Naive thymus-derived CD8-positive, alpha-beta T cell (primary cell): ENCODE measurements at places on chromosomes 7 and 10. TPM values are rescaled to one million over a fixed set of nuclear protein-coding genes. Genes with fewer than 3 reads are reported as not detected.

Gene GNAT3
- total RNA-seq = not detected

Gene SP4
- total RNA-seq = 55.8 TPM

Gene GRID1
- total RNA-seq = not detected

Gene MYL10
- total RNA-seq = not detected

Gene KCNMA1
- not detected for total RNA-seq

Gene FAM25C
- not detected for total RNA-seq

Gene GSTO2
- total RNA-seq = 1.5 TPM

Gene TLX1
- total RNA-seq = not detected

Gene POP7
- 17.5 TPM for total RNA-seq

Gene DENND11
- 68.0 TPM for total RNA-seq

Gene ACSL5
- 31.7 TPM for total RNA-seq

GRCh38 chr10:3068968-3069737 lies 1.8 kb downstream of the PFKP start:
- peaks cover 47% of the 10 kb centered on the region for H3K4me1 ChIP-seq
- peak overlapping the region; percentile 93 for H3K4me3 ChIP-seq
- no peak for DNase-seq
- peak overlapping the region; percentile 86 for H3K27ac ChIP-seq
- peaks cover 5% of the 10 kb centered on the region for H3K36me3 ChIP-seq

- H3K4me3 ChIP-seq = no peak overlapping the region
- no peaks in the 10 kb centered on the region for H3K36me3 ChIP-seq
- no peaks in the 10 kb centered on the region for H3K4me1 ChIP-seq
- no peak overlapping the region for H3K27ac ChIP-seq
These were observed 113.0 kb upstream of the DPP6 start for GRCh38 chr7:153939177-153939576.

DNA sequence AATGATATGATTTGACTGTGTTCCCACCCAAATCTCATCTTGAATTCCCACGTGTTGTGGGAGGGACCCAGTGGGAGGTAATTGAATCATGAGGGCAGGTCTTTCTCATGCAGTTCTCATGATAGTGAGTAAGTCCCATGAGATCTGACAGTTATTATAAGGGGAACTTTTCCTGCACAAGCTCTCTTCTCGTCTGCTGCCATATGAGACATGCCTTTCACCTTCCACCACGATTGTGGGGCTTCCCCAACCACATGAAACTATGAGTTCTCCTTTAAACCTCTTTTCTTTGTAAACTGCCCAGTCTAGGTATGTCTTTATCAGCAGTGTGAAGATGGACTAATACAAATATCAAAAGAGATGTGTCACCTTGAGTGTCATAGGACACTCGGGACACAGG lies 502.7 kb upstream of the PODXL start:
- H3K4me3 ChIP-seq = no peak overlapping the region
- no peaks in the 10 kb centered on the region for H3K4me1 ChIP-seq
- no peak for DNase-seq

DNA sequence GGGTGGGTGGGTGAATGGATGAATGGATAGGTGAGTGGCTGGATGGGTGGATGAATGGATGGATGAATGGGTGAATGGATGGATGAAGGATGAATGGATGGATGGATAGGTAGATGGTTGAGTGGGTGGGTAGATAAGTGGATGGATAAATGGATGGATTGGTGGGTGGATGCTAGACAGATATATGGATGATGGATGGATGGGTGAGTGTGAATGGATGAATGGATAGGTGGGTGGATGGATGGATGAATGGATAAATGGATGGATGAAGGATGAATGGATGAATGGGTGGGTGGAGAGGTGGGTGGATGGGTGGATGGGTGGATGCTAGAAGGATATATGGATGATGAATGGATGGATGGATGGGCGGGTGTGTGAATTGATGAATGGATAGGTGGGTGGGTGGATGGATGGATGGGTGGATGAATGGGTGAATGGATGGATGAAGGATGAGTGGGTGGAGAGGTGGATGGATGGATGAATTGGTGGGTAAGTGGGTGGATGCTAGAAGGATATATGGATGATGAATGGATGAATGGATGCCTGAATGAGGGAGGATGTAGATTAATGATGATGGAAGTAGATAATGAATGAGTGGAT lies 20.4 kb downstream of the ELFN1 start:
- no peaks in the 10 kb centered on the region for H3K36me3 ChIP-seq
- H3K27ac ChIP-seq = no peak overlapping the region
- H3K4me1 ChIP-seq = no peaks in the 10 kb centered on the region

- H3K27me3 ChIP-seq = no peaks in the 10 kb centered on the region
- H3K36me3 ChIP-seq = no peaks in the 10 kb centered on the region
- peaks cover 9% of the 10 kb centered on the region for H3K4me1 ChIP-seq
- no peak overlapping the region for H3K27ac ChIP-seq
- no peak for DNase-seq
- no peak overlapping the region for H3K4me3 ChIP-seq
These were observed 55.8 kb downstream of the STK32C start for GRCh38 chr10:132251928-132252327.

- peaks cover 9% of the 10 kb centered on the region for H3K4me1 ChIP-seq
- no peak for DNase-seq
- no peaks in the 10 kb centered on the region for H3K27me3 ChIP-seq
- no peaks in the 10 kb centered on the region for H3K36me3 ChIP-seq
- no peak overlapping the region for H3K27ac ChIP-seq
These were observed 6.4 kb downstream of the ATE1 start for GRCh38 chr10:121921238-121921931.

DNA sequence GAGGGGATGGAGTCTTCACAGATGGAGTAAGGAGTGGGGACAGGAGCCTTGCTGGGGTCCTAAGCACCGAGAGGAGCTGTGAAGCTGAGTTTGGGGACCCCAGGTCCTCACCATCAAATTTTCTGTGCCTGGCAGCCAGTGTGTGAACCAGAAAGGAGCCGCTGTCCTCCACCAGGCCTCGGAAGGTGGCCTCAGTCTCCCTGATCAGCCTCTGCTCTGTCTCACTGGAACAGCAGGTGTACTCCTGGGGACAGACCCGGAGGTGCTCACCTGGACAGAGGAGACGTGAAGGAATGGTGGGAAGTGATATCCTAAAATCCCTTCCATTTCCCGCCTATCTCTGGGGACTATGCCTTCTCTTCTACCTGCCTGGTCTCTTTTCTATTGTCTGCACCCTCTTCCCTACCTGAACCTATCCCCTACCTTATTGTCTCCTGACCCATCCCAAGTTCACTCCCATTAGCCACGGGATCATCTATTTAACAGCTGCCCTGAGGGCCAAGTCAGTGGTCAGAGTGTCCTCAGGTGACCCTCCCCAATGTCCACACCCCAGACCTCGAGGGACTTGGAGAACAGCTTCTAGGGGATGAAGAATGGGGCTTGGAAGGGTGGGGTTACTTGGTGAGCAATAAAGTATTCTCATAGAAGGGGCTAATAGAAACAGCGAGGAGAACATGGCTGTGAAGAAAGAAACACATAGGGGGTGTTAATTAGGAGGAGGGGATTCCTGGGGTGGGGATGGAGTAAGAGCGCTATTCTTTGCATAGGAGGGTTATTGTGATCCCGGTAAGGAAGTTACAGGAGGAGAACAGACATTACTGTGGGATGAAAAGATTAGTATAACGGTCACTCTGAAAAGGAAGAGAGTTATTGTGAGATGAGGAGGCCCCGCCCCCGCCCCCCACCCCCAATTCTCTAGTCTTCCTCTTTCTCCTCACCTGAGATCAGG lies 811 bp downstream of the GPC2 start:
- H3K36me3 ChIP-seq = no peaks in the 10 kb centered on the region
- peaks cover 50% of the 10 kb centered on the region for H3K4me1 ChIP-seq
- peak overlapping the region; percentile 81 for H3K27ac ChIP-seq
- peak overlapping the region; percentile 82 for H3K4me3 ChIP-seq
- no peak for DNase-seq
- H3K27me3 ChIP-seq = no peaks in the 10 kb centered on the region

- no peaks in the 10 kb centered on the region for H3K4me1 ChIP-seq
- H3K36me3 ChIP-seq = no peaks in the 10 kb centered on the region
- no peak overlapping the region for H3K27ac ChIP-seq
- no peak for DNase-seq
These were observed 380.9 kb upstream of the SEMA3C start for GRCh38 chr7:81299711-81300110.

- no peak overlapping the region for H3K27ac ChIP-seq
- peaks cover 2% of the 10 kb centered on the region for H3K36me3 ChIP-seq
- DNase-seq = no peak
- no peaks in the 10 kb centered on the region for H3K4me1 ChIP-seq
- H3K27me3 ChIP-seq = peaks cover 1% of the 10 kb centered on the region
These were observed 89.1 kb upstream of the KCNMA1 start for GRCh38 chr10:77726732-77727131.

DNA sequence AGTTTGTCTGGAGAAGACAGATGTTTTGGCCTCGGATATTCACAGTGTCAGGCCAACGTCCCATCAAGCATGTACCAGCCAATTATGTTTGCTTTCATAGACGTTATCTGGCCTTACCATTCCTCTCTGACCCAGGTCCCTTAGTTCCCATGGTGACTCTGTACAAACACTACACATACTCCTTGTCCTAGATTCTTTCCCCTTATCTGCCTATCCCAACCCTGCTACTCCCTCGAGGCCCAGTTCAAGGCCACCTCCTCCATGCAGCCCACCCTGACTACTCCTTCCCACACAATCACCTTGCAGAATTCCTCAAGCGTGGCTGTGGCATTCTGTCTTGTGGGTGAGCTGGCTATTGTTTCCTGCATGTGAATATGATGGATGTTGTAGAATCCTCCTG lies 155.2 kb downstream of the PRKAG2 start:
- H3K4me1 ChIP-seq = peaks cover 10% of the 10 kb centered on the region
- no peak overlapping the region for H3K27ac ChIP-seq
- no peak overlapping the region for H3K4me3 ChIP-seq
- peaks cover 3% of the 10 kb centered on the region for H3K36me3 ChIP-seq

DNA sequence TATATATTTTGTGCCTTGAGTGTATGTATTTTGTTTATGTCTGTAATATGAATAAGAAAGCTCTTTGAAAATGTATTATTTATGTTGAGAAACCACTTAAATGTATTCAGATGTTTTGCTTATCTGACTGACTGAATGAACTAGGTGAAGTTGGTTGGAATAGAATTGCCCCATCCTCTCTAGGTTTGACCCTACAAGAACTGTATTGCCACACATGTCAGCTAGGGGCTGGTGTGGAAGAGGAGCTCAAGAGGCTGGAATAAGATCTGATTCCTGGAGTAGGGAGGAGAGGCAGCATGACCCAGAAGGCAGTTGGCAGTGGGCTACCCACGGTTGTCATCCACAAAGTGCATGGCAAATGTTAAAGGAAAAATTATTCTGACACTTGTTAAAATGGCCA lies 9.1 kb downstream of the SSMEM1 start:
- H3K27me3 ChIP-seq = peaks cover 15% of the 10 kb centered on the region
- no peaks in the 10 kb centered on the region for H3K36me3 ChIP-seq
- H3K4me1 ChIP-seq = no peaks in the 10 kb centered on the region
- H3K27ac ChIP-seq = no peak overlapping the region
- DNase-seq = no peak
- H3K4me3 ChIP-seq = no peak overlapping the region

GRCh38 chr7:22404421-22405023 lies 47.6 kb upstream of the RAPGEF5 start:
- H3K27me3 ChIP-seq = no peaks in the 10 kb centered on the region
- H3K4me3 ChIP-seq = no peak overlapping the region
- no peak overlapping the region for H3K27ac ChIP-seq
- peaks cover 9% of the 10 kb centered on the region for H3K4me1 ChIP-seq

DNA sequence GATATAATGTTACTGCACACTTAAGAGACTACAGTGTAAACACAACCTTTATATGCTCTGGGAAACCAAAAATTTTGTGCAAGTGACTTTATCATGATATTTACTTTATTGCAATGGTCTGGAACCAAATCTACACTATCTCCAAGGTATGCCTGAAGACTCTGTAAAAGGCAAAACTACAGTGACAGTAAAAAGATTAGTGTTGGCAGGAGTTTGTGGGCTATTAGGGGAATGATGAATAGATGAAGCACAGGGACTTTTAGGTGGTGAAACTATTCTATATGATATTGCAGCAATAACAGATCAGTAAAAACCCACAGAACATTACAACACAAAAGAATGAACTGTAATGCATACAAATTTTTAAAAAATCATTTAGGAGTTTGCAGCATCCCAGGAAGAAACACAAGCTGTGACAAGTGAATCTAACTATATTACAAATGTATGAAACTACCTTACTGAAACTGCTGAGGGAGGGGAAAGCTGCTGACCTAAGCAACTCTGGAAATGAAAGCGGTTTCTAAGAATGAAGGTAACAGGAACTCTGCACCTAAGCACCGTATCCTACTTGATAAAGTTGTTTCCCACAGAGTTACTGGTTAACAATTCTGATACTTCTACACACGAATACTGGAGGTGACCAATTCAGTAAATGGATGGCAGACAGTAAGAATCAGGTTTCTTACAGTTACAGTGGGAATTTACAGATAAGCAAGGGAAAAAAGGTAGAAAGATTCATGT lies 82.6 kb downstream of the ATE1 start:
- H3K36me3 ChIP-seq = peaks cover 70% of the 10 kb centered on the region
- H3K4me3 ChIP-seq = no peak overlapping the region
- no peak overlapping the region for H3K27ac ChIP-seq
- peaks cover 13% of the 10 kb centered on the region for H3K4me1 ChIP-seq

- no peaks in the 10 kb centered on the region for H3K4me1 ChIP-seq
- H3K27me3 ChIP-seq = peaks cover 2% of the 10 kb centered on the region
- H3K36me3 ChIP-seq = no peaks in the 10 kb centered on the region
- H3K4me3 ChIP-seq = no peak overlapping the region
- no peak for DNase-seq
These were observed 353.0 kb downstream of the PARD3 start for GRCh38 chr10:34462056-34462455.

- H3K27me3 ChIP-seq = no peaks in the 10 kb centered on the region
- H3K36me3 ChIP-seq = no peaks in the 10 kb centered on the region
- H3K27ac ChIP-seq = no peak overlapping the region
- peak; percentile 78 for DNase-seq
- H3K4me3 ChIP-seq = no peak overlapping the region
- no peaks in the 10 kb centered on the region for H3K4me1 ChIP-seq
These were observed 124.0 kb downstream of the TMEM130 start for GRCh38 chr7:98745722-98746318.

- no peaks in the 10 kb centered on the region for H3K27me3 ChIP-seq
- H3K27ac ChIP-seq = no peak overlapping the region
- peaks cover 26% of the 10 kb centered on the region for H3K4me1 ChIP-seq
- peaks cover 3% of the 10 kb centered on the region for H3K36me3 ChIP-seq
- H3K4me3 ChIP-seq = no peak overlapping the region
These were observed 37.1 kb downstream of the SMURF1 start for GRCh38 chr7:99106821-99107241.

GRCh38 chr10:5949009-5949759 lies 28.2 kb downstream of the IL15RA start:
- H3K27ac ChIP-seq = no peak overlapping the region
- no peak overlapping the region for H3K4me3 ChIP-seq
- H3K27me3 ChIP-seq = no peaks in the 10 kb centered on the region
- H3K4me1 ChIP-seq = peaks cover 6% of the 10 kb centered on the region
- H3K36me3 ChIP-seq = no peaks in the 10 kb centered on the region

DNA sequence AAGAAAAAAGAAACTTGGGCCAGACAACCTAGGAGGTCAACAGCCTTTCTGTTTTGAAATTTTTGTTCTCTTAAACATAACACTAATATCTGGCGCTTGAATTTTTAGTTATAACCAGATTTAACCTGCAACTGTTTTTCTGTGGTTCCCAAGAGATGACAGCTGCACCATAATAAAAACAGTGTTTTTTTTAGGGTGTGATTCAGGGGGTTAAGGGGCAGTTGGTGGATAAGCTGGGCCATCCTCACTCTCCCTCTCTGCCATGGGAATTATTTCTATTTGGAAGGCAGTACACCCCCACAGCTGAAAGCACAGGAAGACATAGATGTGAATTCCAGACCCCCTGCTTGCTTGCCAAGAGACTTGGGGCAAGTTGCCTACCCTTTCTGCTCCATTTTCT lies 20.1 kb upstream of the TM9SF3 start:
- no peaks in the 10 kb centered on the region for H3K36me3 ChIP-seq
- no peak overlapping the region for H3K4me3 ChIP-seq
- peaks cover 15% of the 10 kb centered on the region for H3K4me1 ChIP-seq
- H3K27ac ChIP-seq = no peak overlapping the region
